ENCODE measurements at places on chromosomes 12 and 14.

- no peak for DNase-seq
Observed at GRCh38 chr12:84701041-84701440, 211.6 kb downstream of the SLC6A15 start.

GRCh38 chr14:77485256-77485655 lies 13.4 kb downstream of the ISM2 start:
- no peak for DNase-seq

DNA sequence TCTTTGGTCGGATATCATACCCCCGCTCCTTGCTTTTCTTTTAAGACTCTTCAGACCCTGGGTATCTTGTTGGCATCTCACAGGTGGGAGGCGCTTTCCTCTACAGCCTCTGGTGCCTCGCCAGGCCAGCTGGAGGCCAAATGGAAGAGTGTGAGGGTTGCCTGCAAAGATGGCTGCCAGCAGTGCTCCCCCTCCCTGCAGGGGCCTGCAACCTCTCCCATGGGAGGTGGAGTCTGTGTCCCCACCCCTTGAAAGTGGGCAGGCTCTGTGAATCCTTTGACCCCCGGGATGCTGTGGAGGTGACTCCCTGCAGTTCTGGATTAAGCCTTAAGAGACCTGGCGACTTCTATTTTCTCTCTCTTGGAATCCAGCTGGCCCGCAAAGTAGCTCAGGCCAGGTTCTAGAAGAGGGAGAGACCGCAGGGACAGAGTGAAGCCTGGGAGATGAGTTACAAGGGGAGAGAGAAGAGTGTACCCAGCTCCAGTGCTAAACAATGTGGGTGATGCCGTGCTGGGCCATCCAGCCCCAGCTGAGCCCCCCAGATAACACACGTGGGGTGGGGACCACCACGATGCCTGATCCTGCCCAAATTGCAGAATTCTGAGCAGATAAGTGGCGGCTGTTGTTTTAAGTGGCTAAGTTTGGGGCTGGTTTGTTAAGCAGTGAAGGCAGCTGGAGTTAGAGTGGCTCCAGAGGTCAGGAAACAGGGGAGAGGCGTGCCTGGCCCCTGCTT lies 37.9 kb upstream of the NCOR2 start:
- no peak for DNase-seq

DNA sequence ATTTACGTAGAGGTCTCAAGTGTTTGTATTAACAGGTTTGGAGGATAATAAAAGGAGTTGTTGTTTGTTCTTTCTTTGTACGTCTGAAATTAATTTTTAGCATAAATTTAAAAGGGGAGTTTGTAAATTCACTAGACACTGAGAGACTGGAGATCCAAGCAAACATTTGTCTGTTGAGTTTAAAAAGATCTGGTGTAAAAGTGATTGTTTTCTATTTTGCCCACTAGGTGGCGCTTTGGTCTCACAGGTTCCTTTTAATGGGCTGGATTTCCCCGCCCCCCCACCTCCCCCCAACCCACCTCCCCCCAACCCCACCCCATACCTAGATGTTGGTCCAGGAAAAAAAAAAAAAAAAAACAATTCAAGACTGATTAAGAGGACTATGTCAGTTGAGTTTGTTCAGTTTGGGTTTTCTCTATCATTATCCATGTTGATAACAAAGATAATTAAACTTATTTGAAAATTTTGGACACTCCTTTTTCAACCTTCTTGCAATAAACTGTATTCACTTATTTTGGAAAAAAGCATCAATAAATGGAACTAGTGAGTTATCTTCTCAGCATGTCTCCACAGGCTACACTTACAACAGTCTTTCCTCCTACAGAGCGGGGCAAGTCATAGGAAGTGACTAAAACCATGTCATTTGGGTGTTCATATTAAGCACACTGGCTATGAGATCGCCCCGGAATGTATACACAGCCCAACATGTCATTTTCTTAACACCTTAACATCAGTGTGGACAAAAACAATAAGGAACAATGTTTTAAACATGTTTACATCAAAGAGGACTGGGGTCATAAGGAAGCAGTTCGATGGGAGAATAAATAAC lies 841.1 kb downstream of the NRXN3 start:
- peak; percentile 15 for DNase-seq

DNA sequence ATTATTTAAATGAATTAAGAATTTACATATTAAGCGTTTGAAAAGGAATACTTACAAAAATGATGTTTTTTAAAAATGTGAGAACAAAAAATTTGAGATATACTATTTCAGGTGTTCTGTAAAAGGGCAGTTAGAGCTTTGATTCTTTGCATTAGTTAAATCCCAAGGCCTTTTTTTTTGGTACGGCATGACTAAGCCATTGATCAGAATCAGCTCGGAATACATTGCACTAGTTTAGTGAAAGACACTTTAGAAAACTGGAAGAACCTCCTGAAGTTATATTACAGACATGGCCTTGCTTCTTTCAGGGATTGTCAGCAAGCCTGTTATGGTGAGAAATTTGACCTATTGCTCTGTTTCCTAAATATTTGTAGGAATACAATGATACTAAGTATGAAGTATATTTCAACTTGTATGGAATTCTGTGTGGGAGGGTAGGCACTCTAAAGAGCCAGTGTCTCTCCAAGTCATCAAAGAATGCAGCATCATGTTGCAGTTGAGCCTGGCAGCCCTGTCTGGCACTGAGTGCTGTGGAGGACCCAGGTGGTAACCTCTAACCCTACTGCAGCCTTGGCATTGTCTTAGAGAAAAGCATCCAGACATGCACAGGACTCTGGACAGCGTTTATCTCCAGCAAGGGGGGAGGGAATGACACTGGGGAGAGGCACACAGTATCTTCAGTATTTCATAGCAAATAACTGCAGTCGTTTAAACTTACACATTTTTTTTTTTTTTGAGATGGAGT lies 1.5 kb downstream of the KLC1 start:
- no peak for DNase-seq

GRCh38 chr14:37595809-37596621 lies 586 bp downstream of the TTC6 start:
- DNase-seq: peak; percentile 63

GRCh38 chr12:59020073-59020946 lies 100.0 kb upstream of the LRIG3 start:
- DNase-seq: no peak

GRCh38 chr12:108248011-108248410 lies 91.1 kb downstream of the CMKLR1 start:
- no peak for DNase-seq

DNA sequence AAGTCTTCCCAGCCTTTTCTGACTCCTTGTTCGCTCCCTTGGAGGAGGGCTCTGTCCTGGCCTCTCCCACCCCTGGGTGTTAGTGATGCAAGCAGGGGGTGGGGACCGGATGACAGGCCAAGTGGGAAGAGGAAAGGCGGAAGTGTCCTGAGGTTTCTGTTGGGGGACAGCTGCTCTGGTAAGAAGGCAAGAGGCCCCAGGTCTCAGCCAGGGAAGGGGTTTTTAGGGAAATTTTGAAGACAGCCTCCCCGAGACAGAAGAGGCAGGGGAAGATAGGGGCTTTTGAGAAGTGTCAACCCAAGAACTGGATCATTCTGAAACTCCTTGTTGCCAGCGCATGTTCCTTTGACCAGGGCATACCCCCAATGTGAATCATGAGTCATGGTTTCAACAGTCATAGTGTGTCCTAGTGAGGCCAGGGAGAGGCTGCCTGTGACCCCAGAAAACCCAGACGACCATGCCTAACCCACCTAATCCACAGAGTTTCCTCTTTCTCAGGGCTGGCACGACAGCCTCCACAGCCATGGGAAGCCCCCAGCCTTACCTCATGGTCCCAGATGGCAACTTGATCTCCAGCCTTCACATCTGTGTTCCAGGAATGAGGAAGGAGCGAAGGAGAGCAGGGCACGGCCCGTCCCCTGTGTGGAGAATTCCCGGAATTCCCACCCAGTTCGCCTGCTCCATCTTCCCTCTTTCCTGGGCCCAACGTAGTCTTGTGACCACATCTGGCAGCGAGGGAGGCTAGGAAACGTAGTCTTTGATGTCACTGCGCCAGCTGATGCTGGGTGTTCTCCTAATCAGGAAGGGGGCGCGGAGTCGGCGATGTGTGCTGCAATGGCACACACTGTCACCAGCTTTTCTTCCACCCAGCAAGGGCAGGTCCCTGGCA lies 4.9 kb upstream of the GPR132 start:
- DNase-seq: peak; percentile 61

DNA sequence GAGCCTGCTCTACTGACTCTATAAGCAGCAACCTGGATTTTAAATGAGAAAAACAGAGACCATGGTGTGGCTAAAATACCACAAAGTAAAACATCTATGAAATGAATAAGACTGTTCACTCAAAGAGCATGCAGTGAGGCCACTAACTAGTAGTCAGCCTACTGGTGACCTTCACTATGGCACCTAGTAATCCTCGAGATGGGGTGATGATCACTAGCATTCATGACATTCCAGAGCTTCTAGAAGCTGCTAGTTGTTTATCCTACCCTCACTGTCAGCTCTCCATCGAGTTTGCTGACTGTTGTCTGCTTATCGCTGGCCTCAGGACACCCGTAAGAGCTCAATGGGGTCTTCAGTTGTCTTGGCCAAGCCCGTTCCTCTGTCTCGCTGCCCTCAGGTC lies 13.7 kb downstream of the SPTB start:
- no peak for DNase-seq

DNA sequence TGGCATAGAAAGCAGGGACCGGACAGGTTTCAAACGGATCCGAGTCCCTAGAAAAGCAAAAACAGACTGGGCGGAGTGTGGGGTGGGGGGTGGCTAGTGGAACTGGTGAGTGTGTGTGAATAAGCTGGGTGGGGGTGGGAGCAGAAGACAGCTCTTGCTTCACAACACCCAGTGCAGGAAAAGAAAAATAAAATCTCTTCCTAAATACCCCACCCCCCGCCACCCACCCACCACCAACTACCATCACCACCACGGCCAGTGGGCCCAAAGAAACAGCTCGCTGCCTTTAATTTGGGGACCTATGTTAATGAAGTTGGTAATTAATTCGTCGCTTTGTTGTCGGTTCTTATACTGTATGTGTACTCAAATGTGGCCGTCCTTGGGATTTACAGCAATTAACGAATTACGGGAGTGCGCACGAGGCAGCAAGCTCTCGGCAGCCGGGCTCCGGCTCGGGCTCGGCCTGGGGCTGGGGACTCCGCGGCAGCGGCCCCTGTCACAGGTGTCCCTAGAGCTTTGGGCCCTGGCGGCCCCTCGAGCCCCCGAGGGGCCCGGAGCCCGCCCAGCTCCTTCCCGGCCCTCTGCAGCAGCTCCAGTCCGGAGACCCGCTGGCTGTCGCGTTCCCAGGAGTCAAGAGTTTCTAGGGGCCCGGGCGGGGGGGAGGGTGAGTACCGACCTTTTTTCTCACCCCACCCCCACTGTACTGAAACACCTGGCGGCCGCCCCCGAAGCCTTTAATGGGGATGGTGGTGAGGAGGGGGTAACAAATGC lies 1.5 kb upstream of the OTX2 start:
- no peak for DNase-seq

GRCh38 chr12:106769078-106769477 lies 5.4 kb upstream of the RIC8B start:
- DNase-seq: peak; percentile 98
